ENCODE measurements at places on chromosomes 5 and 9.

DNA sequence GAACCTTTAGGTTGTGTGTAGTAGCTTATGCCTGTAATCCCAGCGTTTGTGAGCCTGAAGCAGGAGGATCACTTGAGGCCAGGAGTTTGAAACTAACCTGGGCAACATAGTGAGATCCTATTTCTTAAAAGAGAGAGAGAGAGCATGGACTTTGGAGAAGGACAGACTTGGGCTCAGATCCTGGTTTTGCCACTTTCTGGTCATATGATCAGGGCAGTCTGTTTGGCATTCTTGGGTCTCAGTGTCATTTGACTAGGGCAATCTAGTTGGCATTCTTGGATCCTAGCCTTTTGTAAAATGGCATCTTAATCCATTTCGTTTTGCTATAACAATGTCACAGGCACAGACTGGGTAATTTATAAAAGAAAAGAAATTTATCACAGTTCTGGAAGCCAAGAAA is 28.4 kb downstream of the RCL1 start:
- DNase-seq, result no peak

GRCh38 chr5:153222936-153223335 is 267.5 kb upstream of the GRIA1 start:
- DNase-seq, result no peak

GRCh38 chr9:26457151-26457550 is 435.5 kb downstream of the CAAP1 start:
- no peak for DNase-seq

DNA sequence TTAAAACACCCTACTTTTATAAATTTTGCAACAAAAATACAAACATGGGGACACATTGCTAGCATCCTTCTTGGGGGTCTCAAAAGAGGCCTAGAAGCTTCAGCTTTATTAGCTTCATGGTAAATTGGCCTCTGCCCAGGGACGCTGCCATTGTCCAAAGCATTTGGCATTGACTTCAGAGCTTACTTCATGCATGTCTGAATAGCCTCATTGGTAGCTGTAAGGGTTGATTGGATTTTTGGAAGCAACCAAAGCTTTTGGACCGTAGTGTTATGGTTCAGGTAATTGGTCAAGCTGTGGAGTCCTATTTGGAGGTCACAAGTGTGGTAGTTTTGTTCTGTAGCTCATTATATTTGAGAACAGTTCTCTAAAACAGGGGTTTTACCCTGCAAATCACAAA is 411.7 kb upstream of the SLC24A2 start:
- no peak for DNase-seq

GRCh38 chr5:66440202-66440680 is 156.0 kb upstream of the MAST4 start:
- no peak for DNase-seq

- no peak for DNase-seq
These were observed 20.0 kb upstream of the PCSK5 start for GRCh38 chr9:75870450-75870849.

- no peak for DNase-seq
These were observed 15.9 kb downstream of the FBXW5 start for GRCh38 chr9:136928591-136928990.

DNA sequence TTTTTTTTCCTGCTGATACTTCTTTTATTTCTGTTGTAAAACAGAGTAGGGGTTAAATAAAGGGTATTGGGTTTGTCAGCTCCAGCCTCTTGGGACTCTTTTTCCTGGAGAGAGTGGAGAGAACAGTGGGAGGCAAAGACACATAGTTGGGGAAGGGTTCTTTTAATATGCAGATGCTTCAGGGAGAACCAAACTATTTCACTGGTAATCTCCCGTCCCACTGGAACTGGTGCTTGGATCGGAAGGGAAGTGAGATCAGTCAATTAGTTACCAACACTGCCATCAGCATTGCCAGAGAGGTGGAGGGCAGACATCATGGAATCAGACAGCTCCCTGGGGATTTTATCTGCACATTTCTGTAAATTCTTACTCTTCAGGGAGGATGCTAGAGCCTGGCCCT is 47.6 kb upstream of the ELOVL7 start:
- DNase-seq, result no peak

DNA sequence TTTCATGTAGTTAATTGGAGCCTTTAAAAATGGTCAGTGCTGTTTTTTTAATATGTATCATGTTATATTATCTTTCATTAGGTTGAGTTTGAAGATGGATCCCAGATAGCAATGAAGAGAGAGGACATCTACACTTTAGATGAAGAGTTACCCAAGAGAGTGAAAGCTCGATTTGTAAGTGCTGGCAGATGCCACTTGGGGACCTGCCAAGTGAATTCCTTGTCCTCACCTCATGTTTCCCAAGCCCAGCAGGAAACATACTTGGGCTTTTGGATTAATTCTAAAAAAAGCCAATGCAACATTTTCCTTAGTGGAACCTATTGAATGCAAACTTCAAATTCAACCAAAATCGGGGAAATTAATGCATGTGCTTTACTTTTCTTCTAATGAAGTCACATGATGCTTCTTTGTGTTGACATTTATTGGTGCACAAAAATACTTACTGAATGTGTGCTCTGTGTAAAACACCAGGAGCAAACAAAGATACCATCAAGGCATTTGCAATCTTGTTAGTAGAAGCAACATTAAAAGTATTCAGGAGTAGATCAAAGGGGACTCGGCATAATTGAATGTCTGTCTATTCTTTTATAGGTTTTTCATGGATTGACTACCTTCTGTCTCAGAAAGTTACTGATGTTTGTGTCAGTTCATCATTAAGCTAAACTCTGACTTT is 412.1 kb downstream of the KDM4C start:
- DNase-seq, result no peak

- DNase-seq, result no peak
These were observed 12.7 kb downstream of the TRUB2 start for GRCh38 chr9:128309551-128309950.

- DNase-seq, result no peak
These were observed 13.8 kb upstream of the ZNF300 start for GRCh38 chr5:150918613-150919012.

GRCh38 chr5:129341306-129341705 is 118.8 kb upstream of the ADAMTS19 start:
- DNase-seq, result no peak

DNA sequence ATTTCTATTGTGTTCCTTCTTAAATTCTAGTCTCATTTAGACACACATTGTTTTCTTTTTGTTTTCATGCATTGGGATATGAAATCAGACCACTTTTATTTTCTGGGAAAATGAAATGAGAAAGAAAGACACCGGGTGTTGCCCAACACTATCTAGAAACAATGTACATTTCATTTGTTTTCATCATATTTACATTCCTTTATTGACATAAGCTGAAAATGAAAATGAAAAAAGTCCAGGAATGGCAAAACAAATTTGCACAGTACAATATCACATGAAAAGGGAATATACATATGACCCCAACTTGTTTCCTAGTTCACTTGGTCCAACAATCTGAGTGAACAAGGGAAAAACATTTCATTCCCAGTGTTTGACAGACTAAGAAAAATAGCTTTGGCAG is 20.7 kb downstream of the IFNE start:
- DNase-seq, result no peak

GRCh38 chr5:126280846-126281245 is 142.4 kb upstream of the GRAMD2B start:
- no peak for DNase-seq

DNA sequence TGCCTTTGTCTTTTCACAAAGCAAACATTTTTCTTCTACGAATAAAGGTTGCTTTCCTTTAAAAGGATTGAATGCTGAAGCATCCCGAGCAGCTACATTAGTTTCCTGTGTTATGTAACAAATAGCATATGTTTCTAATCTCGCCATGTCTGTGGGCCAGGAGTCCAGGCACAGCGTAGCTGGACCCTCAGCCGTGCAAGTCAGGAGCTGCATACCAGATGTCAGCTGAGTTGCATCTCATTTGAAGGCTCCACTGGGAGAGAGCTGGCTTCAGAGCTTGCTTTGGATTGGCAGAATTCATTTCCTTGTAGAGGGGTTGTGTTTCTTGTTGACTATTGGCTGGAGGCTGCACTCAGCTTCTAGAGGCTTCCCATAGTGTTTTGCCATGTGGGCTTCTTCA is 16.0 kb upstream of the GOLPH3 start:
- DNase-seq, result no peak

- DNase-seq, result no peak
These were observed 22.5 kb downstream of the EDIL3 start for GRCh38 chr5:84362061-84362720.

DNA sequence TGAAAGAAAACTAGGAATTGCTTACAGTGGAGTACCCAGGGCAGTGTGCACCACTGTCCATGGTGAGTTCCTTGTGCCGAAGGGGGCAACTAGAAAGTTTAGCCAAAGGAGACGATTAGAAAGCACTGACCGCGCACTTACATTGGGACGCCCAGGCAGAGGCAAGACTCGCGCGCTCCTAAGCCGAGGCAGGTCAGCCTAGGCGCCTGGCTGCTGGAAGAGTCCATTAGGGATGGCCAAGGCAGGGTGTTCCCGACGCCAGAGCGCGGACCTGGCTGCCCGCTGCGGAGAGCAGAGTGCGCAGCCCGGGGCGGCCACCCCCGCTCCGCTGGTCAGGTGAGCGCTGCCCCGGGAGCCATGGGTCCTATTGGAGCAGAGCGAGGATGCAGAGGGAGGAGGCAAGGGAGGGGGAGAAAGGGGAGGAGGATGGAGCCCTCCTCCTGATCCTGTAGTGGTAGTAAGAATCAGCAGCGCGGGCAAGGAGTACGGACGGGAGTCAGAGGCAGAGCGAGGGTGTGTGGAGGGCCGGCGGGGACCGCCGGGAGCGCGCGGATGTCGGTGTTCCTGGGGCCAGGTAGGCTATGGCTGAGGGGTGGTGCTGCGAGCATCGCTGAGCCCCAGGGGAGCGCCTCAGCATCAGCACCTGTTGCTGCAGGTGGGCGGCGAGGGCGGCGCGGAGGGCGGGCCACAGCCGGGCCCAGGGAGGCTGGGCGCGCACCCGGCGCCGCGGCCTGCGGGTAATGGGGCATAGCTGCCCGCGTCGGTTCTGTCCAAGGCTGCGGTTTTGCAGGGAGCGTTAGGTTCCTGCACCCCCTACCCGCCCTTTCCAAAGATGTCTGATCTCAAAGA is at the start of gene ADGRV1:
TSS of gene ADGRV1 (plus strand) at position 454 of the 849 bp plus-strand sequence. CDS start at position 553, 99 bp downstream.
- no peak for DNase-seq

- no peak for DNase-seq
These were observed 715 bp upstream of the LEAP2 start for GRCh38 chr5:132872788-132873118.

DNA sequence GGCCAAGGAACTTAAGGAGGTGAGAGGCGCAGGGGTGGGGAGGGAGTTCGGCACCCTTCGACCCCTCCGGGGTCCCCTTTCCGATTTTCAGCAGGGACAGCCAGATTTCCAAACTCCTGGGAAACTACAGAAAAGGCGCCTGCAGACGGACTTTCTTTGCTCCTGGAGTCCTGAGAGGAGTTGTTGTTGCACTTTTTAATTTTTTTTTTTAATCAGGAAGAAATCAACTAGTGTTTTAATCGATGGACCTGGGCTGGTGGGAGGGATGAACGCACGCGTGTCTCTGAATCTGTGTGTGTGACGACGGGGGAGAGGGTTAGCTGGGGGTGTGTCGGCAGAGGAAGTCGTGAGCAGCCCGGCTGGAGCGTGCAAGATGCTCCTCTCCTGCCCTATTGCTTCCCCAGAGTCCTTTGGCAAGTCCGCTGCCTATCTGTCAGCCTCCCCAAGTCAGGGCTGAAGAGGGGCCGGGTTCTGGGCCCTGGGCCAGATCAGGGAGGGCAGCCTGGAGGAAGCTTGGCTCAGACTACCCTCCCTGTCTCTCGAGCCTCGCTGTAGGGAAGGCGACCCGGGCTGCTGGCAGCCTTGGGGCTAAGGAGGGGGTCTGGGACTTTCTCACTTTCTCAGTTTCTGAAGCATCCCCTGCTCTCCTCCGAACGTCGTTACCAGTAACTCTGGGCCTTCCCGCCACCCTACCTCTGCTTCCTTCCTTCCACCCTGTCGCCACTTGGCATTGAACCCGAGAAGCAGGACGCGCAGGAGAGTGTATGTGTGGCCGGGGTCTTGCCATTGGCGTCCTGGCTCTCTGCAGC is 731 bp downstream of the PRR16 start:
- no peak for DNase-seq

DNA sequence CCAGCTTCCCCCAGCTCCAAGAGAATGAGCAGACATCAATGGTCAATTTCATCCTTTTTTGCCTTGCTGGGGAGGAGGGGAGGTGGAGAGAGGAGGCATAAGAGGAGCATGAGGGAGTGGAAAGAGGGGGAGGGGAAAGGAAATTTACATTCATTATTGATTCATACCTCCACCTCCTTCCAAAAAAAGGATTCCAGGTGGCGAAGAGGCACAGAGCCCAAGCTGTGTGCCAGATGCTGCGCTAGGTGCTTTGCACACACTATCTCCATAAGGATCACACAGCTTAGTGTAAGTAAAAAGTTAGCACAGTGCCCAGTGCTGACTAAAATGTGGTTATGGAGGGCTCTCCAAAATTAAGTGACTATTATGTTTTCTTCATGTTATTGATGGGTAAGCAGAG is 11.0 kb downstream of the ASTN2 start:
- DNase-seq, result no peak

GRCh38 chr5:129474544-129474943 is 14.4 kb downstream of the ADAMTS19 start:
- DNase-seq, result no peak

GRCh38 chr9:76628155-76628554 is 136.1 kb upstream of the PCA3 start:
- DNase-seq, result no peak

DNA sequence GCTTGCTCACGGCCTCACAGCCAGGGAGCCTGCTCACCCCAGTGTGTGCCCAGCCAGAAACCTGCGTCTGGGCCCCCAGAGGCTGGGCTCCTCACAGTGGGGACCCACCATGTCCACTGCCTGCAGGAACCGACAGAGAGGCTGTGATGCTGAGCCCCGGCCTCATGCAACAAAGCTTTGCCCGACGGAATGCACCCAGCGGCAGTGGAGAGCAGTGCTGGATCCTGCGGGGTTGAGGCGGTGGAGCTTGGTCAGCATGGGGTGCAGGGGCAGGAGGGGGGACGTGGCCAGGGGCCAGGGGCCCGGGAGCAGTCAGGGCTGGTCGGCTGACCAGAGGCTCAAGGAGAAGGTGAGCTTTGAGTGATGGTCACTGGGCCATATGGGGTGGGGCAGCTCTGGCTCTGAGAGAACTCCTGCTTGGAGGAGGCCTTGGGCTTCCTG is 7.7 kb upstream of the CEP72 start:
- no peak for DNase-seq

DNA sequence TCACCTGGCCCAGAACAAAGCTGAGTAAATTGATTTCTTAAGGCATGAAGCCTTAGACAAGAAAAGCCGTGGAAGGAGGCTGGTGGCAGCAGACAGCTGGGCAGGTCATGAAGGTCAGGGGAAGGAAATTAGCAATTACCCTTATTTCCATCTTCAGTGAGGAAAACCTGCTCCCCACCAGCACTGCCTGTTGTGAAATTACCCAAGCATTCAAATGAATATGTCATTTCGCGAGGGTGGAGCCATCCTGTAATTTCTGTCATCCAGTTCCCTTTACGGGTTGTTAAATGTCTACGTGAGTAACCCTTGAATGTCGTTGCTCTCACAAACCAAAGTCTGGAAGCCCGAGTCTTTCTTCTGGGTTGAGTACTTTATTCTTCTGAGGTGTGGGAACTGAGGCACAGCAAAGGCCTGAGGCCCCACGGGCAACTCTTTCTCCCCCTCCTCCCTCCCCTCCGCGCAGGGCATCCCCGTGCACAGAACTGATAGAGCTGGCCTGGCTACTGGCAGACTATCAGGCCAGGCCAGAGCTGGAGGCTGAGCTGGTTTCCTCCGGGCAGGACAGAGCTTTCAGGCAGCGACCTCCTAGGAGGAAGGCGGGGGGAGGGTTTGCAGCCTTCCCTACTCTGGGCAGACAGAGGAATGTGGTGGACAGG is 22.0 kb upstream of the AK3 start:
- no peak for DNase-seq

Data from GM18507 (cell line).